ENCODE measurements at places on chromosomes 6 and 20.

- DNase-seq: no peak
Measured at GRCh38 chr6:5412663-5413062, 151.3 kb downstream of the FARS2 start.

GRCh38 chr6:14177413-14178082, 60.0 kb downstream of the CD83 start:
- no peak for DNase-seq

DNA sequence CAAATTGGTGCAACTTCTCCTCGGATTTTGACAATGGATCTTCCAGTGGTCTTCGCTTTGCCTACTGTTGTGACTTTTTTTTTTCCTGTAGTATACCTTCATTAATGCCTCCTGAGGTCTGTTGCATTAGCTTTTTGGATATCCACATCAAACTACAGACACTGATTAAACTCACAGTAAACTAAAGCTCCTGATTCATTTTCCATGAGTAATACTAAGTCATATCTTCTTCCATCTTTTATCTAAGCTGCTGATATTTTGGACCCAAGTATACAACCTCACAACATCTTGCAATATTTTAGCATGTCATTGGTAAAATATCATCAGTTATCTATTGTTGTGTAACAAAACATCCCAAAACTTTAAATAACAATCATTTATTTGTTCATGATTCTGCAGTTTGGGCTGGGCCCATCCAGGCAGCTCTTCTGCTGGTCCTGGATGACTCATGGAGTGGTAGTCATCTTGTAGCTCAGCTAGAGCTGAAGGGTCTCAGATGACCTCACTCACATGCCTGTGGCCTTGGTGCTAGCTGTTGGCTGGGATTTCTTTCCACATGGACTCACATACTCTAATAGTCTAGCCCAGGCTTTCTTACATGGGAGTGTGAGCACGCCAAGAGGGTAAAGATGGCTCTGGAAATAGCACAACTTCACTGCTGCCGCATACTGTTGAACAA, 78.3 kb upstream of the SRSF6 start:
- no peak for DNase-seq

DNA sequence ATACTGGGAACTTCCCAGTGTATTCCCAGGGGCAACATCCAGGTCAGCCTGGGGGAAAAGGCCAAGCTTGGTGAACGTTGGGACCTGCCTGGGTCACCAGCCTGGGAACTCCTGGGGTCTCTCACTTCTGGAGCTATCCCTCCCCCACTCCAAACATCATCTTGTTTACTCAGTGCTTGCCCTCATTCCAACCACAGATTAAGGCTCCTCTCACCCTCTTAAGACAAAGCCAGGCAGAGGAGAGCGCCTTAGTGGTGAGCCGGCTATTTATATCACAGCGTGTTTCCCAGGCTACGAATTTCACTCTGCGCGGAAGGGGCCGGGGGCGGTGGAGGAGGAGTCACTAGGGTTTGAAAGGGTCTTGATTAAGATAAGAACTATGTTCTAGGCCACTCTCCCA, 12.1 kb downstream of the PRPH2 start:
- no peak for DNase-seq

GRCh38 chr6:132487762-132488161, 25.2 kb downstream of the STX7 start:
- no peak for DNase-seq

DNA sequence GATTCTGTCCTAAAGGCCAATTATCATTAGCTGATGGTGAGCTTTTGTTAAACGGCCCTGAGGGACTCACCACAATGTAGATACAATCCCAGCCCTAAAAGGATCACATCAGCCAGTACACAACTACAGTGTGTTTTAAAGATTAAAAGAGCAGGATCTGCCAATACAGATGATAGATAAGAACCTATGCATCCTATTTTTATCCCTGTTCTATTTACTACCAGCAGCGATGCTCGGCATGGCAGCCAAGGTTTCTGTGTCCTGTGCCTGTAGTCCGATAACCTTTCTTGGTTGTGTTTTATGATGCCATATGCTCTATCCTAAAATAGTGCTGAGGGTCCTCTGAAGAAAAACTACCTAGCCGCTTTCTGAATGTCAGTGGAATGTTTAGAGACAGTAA, 289.4 kb downstream of the PHACTR1 start:
- no peak for DNase-seq

DNA sequence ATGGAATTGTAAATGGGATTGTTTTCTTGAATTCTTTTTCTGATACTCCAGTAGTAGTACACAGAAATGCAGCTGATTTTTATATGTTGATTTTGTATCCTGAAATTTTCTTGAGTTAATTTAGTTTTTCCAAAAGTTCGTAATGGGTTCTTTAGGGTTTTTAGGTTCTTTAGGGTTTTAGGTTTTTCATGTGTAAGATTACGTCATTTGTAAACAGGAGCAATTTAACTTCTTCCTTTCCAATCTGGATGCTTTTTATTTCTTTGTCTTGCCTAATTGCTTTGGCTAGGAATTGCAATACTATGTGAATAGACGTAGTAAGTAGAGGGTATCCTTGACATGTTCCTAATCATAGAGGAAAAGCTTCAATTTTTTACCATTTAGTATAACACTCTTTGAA, 568.6 kb downstream of the MMUT start:
- no peak for DNase-seq

DNA sequence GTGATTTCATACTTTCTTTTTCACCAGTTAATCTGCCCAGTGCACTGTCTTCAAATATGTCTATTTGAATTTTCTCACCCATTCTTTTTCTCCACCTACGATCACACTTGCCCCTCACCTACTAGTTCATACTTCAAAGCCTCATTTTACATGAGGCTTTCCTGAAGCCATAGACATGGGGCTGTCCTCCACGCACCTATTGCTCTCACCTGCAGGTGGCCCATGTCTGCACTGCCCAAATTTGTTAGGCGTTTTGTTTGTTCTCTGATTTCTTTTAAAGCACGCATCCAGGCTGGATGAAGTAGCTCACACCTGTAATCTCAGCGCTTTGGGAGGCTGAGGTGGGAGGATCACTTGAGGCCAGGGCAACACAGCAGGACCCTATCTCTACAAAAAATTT, 106.8 kb upstream of the RIPOR2 start:
- no peak for DNase-seq

GRCh38 chr20:21125072-21125848, 622 bp upstream of the KIZ start:
- no peak for DNase-seq

- DNase-seq: no peak
Measured at GRCh38 chr20:54115172-54115854, 44.9 kb upstream of the BCAS1 start.

GRCh38 chr6:112117554-112117953, 30.2 kb downstream of the FAM229B start:
- DNase-seq: no peak

DNA sequence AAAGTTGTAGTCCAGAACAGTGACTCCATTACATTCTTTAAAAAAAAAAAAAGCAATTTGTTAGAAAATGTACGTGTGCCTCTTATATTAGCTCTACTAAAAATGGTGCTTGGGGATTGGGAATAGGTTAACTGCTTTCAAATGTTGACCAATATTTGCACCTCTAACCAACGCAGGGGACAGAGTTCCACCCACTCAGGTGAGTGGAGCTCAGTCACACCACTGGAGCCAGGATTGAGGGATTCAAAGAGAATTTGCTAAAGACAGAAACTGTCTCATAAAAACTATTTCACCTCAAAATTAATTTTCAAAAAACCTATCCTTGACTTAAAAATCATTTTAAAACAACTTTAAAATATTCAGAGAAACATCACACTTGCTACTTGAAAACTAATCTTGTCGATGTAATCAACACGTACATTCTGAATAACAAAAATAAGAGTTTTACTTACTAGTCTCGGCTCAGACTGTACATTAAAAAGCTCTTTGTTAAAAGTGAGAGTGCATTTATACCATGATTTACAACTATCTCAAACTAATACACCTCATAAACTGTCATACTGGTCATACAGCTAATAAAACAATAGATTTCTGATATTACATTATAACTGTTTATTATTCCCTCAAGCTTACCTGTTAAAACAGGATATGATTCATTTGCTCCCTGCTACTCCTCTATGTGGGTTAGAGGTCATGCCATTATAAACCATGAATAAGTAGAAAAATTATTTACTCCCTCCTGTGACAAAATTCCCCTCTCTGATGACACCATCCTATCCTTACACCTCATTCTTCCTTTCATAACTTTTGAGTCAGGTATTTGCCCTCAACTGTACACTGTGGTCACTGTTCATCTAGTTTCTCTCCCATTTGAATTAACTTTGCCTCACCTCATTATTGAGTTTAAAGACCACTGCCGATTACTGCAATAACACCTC, 88.6 kb downstream of the PDE10A start:
- no peak for DNase-seq

GRCh38 chr6:54266400-54266923, 41.8 kb upstream of the TINAG start:
- no peak for DNase-seq

DNA sequence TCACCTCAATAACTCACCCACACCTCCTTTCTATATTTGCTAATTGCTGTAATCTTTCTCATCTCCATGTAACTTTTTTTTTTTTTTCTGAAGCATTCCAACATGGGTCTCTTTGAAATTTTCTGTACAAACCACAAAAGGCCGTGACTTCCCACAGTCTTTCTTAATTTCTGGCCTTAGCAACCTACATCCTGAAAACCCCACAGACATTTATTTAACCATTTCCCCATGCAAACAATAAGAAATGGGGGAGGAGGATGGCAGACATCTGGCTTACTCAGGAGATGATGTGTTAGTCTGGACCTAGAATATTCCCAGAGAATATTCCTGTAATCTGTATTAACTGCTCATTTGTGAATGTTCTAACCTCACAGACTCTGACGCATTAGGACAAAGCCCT, 57.6 kb downstream of the MEP1A start:
- DNase-seq: no peak
